Pons (tissue), 1 donor: ENCODE measurements at places on chromosomes 1 and 21.

- DNase-seq: peak; percentile 30
Observed at GRCh38 chr1:14626869-14627607, 28.6 kb downstream of the KAZN start.

DNA sequence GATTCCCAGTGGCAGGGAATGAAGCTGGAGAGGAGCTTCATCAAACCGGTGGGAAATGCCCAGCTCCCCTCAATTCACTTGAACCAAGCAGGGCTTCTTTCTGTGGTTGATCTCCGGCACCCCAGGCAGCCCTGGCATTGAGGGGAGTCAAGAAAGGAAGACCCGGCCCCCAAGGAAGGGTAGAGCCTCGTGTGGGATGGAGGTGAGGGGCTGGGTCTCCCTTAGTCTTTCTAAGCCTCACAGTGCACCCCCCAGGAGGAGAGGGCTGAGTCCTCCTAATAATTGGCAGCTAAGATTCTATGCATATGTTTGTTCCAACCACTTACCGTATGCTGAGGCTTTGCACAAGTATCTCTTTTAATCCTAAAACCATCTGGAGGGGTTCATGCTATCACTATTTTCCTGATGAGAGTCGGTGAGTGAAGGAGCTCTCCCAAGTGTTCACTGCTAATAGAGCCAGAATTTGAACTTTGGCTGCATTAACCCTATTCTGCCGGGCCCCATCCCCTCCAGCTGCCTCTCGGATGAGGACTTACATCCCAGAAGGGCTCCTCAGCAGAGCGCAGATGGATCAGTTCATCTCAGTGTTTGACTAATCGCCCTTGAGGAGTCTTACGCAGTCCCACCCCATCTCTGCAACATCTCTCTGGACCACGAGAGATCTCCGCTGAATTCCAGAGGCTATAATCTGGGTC, 33.1 kb upstream of the TMEM51 start:
- no peak for DNase-seq

DNA sequence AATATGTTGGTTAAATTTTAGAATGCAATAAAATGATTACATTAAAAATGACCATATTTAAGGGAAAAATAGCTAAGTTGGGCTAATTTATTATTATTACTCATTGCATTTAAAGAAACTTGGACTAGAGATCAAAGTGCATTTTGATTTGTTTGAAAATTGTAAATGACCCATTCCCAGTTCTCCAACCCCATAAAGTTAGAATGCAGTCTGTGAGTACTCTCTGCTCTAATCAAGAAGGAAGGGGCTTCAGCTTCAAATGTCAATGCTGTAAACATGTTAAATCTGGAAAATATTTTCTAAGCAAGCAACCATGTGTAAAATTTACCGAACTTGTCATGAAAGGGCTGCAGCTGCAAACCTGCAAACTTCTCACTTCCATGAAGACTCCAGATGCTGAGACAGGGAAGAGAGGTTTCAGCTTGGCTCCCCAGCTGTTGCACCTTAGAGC, 232.7 kb downstream of the TTLL7 start:
- DNase-seq: no peak

DNA sequence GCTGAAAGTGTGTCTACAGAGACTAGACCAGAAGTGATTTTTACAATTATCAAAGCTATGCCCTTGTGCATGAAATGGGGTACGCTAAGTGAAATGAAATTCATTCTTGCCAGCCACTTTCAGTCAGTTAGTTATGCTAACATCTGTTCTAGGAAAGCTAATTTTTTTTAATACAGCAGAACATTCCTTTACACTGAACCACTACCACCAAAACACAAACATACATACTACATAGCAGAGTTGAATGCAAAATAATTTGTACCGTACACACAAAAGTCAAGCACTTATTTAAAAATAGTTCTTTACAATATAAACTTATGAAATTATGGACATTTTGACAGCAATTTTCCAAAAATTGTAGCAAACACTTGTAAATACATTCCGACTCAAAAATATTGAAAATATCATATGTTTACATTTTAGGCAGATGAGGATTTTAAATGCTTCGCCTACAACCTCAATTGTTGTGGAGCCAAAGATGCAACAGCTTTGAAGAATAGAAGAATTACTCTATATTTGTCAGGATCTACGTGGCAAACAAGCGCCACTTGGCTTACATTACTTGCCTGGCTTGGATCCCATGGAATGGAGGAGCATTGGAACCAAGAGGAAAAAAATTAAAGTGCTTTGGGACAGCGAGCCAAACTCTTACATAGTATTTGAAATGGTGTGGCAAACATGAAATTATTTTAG, 30.6 kb downstream of the WLS start:
- no peak for DNase-seq

- peak; percentile 41 for DNase-seq
Observed at GRCh38 chr1:165855010-165855838, 27.8 kb downstream of the UCK2 start.

- no peak for DNase-seq
Observed at GRCh38 chr21:39938086-39938625, 70.9 kb downstream of the PCP4 start.

DNA sequence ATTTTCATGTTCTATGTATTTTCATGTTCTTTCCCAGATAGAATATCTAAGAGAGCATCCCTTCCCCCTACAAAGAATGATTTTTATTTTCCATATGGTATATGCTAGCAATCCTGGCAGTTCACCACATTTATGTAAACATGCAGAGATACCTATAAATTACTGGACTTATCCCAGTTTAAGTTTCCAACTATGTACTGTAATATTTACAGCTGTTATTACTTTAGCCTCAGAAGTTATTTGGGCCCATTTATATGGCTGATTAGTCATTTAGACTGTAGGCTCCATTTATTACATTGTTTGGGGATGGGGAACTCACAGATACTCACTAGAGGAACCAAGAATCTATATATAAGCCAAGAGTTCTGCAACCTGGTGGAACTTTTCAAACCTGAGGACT, 84.8 kb upstream of the WARS2 start:
- no peak for DNase-seq

GRCh38 chr1:226798427-226799411, 59.6 kb upstream of the ITPKB start:
- DNase-seq: no peak

DNA sequence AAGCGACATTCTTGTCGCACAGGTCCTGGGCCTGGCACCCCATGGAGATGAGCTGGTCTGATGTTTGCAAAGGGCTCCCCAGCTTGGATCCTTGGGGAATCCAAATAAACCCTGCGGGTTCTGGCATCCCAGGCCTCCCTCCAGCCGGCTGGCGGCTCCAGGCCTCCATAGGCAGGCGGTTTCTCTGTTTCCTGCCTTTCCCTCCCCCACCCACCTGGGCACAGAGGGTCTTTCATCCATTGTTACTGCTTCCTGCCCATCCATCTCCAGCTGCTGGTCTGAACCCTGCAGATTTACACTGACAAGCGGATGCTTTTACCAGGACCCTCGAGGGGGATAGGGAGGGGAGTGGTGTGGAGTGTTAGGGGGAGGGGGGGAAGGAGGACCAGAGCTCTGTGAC, 39.1 kb upstream of the ID3 start:
- peak; percentile 6 for DNase-seq

DNA sequence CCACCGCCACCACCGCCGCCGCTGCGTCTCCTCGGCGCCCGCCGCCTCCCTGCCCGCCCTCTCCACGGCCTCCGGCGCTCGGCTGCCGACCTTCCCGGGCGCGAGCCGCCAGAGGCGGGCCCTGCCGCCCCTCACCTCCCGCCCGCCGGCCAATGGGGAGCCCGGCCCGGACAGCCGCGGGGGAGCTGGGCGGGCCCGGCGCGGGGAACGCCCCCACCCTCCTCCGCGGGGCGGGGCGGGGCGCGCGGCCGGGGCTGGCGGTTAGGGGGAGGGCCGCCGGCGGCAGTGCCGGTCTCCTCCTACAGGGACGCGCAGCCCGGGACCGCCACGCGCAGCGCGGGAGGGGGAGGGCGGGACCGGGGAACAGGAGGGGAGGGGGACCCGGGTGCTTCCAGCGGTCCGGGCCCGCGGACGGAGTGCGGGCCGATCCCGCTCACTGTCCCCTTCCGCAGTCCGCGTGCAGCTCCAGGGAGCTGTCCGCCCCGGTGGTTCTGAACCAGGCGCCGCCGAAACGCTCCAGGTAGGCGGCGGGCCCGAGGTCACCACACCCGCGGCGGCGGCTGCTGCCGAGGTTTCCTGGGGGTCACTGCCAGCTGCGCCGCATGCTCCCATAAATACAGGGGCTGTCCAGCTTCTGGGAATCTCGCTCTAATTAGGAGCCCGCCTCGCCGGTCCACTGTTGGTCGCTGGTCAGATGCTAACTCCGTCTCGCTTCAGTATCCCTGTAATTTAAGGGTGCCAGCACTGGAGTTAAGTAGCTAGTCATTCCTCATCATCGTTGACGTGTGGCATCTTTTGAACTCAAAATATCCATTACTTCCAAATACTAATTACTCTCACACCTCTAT, at the start of gene PGBD5:
TSS of gene PGBD5 (minus strand) at position 87 of the 848 bp plus-strand sequence. CDS start 404 bp downstream, outside the sequence.
- peak; percentile 83 for DNase-seq

DNA sequence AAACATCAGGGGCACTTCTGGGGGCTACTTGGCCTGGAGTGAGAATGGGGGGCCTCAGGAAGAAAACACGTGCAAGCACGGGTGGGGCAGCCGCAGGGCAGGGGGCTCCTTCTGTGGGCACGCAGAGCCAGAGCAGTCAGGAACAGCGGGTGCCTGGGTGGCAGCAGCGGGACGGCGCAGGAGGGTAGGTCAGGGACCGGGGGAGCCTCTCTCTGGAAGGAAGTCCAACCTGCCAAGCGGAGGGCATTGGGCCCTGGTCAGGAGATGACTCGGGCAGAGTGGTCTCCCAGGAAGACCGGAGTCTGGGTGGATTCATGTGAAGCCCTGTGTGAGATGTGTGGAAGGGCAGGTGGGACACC, 27.1 kb downstream of the CTNNBIP1 start:
- no peak for DNase-seq

GRCh38 chr1:7050751-7051665, 265.8 kb downstream of the CAMTA1 start:
- DNase-seq: peak; percentile 24

GRCh38 chr1:91529856-91530255, 29.2 kb downstream of the CDC7 start:
- peak; percentile 7 for DNase-seq

DNA sequence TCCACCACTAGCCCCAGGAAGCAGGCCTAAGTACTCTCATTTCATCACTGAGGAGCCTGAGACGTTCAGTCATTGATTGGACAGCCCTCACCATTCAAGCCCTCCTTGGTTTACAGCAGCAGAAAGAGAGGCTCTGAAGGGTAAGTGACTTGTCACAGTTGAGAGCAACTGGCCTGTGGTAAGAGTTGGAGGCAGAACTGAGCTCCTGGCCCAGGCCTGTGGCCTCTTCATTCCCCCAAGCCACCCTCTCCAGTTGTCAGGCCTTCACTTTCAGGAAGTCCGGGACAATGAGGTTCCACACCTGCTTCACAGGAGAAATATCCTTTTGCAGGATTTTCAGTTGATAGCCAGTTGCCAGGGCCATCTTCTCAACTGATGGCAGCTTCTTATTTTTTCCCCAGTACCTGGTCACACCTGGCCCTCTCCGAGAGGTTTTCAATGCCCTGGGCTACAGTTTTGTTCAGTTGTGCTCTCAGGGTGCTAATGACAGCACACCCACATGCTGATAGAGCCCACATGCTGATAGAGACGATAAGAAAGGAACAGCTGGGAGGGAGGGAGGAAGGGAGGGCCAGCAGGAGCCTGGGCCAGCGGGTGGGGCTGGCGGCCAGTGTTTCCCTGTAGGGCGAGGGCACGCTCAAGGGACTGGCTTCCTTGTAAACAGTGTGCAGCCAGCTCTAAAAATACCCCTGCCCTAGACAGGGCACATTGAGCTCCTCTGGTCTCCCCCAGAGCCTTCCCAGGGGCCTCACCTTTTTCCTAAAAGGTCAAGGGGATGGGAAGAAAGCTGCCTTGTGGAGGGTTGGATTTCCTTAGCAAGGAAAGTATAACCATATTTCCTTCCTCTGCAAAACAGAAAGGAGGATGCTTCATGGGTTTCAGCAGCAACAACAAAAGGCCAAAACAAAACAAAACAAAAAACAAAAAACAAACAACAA, 112.7 kb upstream of the JUN start:
- DNase-seq: no peak

GRCh38 chr1:231869364-231869763, 242.8 kb downstream of the DISC1 start:
- DNase-seq: peak; percentile 72

DNA sequence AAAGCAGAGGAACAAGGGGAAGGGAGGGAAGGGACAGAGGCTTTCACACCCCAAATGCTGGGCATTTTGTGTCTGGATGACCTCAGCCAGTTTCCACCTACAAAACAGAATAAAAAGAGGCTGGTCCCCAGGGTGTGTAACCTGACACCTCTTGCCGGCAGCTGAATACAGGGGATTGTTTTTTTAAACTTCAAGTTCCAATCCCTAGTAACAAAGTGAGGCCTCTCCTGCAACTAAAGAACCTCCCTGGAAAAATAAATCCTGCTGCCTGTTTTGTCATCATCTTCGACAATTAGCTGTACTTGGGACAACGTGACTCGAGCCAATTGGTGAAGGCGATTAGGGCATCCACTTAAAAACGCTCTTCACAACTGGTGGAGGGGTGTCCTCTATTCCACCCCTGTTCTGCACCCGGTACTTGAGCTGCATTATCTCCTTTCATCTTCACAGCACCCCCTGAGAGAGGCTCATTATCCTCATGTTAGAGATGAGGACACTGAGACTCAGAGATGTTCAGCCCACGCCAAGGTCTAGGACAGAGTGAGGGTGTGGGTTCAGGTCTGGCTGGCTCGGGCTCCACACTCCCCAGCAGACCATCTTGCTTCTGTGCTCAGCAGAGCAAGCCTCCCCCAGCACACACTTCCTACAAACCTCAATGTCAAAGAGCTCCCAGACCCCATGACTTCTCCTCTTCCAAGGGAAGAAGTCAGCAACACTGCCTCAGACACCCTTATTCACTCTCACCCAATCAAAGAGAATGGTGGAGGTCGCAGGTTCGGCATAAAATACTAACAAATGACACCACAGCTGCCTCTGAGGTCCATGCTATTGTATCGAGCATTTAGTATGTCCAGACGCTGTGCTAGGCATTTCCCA, 15.2 kb downstream of the ITPKB start:
- DNase-seq: no peak

DNA sequence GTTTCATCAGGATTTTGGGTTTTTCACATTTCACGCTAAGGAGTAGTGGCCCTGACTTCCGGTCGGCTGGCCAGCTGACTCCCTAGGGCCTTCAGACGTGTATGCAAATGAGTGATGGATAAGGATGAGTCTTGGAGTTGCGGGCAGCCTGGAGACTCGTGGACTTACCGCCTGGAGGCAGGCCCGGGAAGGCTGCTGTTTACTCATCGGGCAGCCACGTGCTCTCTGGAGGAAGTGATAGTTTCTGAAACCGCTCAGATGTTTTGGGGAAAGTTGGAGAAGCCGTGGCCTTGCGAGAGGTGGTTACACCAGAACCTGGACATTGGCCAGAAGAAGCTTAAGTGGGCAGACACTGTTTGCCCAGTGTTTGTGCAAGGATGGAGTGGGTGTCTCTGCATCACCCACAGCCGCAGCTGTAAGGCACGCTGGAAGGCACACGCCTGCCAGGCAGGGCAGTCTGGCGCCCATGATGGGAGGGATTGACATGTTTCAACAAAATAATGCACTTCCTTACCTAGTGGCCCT, 23.1 kb upstream of the TNFRSF1B start:
- DNase-seq: peak; percentile 91

GRCh38 chr1:233725423-233725822, 111.5 kb downstream of the KCNK1 start:
- no peak for DNase-seq
